ENCODE measurements at places on chromosomes 7 and 10.

DNA sequence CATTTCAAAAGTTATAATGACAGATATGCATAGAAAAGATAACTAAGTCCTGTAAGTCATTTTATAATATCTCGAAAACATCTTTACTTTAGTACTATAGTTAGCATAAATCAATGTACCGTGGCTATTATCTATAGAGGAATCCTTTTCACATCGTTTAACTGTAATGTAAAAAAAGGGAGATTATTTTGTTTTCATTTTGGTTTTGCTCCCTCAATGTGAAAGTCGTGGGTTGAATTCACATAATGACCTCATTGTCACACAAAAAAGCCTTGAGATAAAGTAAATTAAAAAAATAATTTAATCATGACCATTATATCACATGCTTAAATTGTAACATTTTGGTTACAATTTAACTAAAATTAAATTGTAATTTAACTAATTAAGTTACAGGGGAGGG lies 560.5 kb upstream of the POT1 start:
- no peak for DNase-seq

DNA sequence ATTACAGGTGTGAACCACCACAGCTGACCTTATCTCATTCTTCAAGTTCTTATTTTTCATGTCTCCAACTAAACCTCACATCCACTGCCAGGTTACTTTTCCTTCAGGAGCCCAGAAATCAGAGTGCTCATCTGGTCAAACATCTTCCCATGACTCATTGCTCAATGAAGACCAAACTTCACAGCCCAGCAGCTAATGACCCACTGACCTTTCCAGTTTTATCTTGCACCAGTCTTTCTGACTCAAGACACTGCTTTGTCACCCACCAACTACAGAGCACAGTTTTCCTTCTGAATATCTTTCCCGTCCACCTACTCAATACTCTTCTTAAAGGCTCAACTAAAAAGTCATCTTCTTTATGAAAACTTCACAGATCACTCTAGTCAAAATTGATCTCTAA lies 245.1 kb downstream of the CHCHD3 start:
- no peak for DNase-seq

- DNase-seq = peak; percentile 82
Observed at GRCh38 chr10:13788711-13789447, 202.1 kb downstream of the PRPF18 start.

DNA sequence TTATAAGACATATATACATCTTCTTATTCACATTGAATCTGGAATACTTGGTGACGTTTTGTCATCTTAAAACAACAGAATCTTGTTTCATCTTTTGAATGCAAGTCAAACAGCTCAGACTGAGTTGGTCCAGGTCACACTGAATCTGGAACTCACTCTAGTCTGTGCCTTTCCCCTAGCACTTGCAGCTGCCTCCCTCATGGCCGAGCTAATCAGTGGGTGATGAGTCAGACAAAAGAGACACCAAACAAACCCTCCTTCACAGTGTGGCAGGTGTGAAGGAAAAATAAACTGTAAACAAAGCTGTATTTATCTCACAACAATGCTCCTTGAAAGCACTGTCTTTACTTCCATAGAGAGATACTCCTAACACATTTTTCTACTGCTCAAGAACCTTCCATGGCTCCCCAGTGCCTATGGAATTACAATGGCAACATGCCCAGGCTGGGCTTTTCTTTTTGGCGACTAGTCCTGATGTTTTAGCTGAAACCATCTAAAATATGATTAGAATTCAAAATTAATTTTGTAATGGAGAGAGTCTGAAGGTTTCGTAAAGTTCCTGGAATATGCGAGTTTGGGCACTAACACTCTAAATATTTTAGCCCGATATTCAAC lies 140.0 kb downstream of the ZNF365 start:
- no peak for DNase-seq

GRCh38 chr7:121180436-121181063 lies 148.2 kb upstream of the WNT16 start:
- no peak for DNase-seq

GRCh38 chr7:124790645-124791044 lies 25.1 kb upstream of the GPR37 start:
- no peak for DNase-seq

DNA sequence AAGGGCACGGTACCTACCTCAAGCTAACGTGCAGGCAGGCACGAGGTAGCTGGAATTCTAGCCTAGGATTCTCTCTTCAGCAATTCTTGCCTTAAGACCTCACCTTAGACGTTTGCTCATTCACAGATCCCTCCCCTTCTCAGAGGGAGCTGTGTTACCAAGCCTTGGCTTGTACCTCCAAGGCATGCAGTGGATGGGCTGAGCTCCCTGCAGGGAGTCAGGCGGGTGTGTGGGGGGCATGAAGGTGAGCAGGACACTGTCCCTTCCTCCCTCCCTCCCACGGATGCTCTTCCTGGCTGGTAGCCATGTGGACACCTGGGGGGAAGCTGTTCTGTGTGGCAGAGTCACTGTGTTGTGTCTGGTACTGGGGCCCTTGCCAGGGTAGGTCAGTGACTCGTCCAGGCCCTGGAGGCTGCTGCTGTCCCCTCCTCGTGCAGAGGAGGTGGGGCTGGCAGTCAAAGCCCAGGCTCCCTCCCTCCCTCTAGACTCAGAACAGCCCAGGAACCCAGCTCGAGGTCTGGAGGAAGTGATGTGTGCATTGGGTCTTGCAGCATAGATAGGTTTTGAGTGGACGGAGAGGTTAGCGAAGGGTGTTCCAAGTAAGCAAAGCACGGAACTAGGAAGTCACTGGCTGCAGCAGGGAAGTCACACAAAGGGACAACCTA lies 222.2 kb upstream of the SH2B2 start:
- no peak for DNase-seq

DNA sequence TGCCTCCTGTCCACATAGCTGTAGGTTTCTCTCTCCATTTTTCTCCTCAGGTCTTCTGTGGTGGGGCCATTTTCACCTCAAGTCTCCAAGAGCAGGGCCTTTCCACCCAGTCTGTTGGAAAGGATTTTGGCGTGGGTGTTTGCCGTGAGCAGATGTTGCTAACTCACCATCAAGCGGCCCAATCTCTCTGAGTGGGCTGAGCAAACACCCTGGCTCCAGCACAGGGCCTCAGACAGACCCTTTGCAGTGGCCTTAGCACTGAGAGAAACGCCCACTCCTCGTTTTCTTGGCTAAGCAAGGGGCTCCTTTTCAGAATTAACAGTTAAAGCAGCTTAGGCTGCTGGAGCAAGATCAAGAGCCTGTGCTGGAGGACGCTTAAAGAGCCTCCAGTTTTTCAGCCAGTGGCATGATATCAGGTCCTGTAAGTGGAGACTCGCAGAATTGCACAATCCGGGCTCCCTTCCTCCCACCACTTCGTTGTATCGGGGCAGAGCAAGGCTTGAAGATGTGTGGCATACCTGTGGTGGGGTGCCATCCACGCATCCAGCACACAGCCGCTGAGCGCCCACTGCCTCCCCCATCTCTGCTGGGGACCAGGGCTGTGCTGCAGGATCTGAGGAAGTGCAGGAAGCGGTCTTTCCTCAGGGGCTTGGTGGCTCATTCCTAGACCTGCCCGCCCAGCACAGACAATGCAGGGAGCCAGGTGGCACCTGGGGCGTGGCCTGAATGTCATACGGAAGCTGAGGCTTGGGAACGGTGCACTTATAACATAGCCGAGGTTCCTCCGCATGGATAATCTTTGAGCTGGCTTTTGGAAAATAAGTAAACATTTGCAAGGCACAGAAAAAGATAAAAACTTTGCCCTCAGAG lies 142.7 kb downstream of the ADARB2 start:
- peak; percentile 24 for DNase-seq

DNA sequence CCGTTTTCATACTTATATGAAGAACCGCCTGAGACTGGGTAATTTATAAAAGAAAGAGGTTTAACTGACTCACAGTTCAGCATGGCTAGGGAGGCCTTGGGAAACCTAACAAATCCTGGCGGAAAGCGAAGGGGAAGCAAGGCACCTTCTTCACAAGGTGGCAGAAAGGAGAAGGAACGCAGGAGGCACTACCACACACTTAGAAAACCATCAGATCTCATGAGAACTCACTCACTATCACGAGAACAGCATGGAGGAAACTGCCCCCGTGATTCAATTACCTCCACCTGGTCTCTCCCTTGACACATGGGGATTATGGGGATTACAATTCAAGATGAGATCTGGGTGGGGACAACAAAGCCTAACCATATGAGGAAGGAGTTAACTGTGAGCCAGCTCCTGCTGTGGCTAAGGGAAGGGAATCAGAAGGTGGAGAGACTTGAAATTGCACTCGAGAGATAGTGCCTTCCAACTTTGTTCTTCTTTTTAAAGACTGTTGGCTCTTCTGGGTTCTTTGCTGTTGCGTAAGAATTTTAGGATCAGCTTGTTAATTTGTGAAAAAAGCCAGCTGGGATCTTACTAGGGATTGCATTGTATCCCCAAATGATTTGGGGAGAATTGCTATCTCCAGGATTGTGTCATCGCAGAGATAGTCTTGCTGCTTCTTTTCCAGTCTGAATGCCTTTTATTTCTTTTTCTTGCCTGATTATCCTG lies 21.0 kb downstream of the OPTN start:
- DNase-seq = no peak
